ENCODE measurements at places on chromosomes 1 and 21.
A peak's percentile ranks its signal among the peaks of the same experiment; 100 is the strongest.

DNA sequence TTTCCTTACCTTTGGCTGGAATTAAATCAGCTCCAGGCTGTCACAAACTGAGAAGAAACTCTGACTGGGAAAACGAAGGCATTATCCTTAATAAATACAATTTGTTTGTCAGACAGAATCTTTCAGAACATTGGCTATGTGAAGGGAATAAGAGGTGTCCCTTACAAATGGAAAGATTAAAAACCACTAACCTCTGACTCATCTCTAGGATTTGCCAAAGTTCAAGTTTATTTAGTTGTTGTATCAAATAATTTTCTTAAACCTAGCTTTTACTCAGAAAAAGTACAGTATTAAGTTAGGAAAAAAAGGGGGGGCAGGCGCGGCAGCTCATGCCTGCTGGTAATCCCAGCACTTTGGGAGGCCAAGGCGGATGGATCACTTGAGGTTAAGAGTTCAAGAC lies 15.7 kb downstream of the SERTAD4 start:
- H3K27me3 ChIP-seq: no peaks in the 10 kb centered on the region
- no peaks in the 10 kb centered on the region for H3K36me3 ChIP-seq
- H3K4me1 ChIP-seq: no peaks in the 10 kb centered on the region
- no peak overlapping the region for H3K27ac ChIP-seq
- no peak overlapping the region for H3K4me3 ChIP-seq

DNA sequence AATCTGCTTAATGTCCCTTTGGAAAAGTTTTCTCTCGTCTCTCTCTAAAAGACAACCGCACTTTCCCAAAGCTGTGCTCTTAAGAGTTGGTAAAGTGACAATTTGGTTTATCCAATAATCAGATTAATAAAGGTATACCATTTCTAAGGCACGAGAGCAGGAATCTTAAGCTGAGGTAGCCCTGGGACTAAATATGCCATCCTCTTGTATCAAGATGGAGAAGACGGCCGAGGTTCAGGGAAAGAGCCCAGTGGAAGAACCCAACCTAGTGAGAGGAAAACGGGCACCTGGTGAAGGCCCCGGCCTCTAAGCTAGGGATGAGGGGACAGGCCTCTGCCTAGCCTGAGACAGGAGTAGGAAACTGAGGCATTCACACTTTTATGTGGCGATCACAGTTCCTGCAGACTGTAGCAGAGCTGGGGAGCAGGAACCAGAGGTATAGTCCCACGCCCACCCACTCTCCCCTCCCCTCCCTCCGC lies 334 bp upstream of the SARS1 start:
- H3K27ac ChIP-seq: peak overlapping the region; percentile 14
- no peaks in the 10 kb centered on the region for H3K36me3 ChIP-seq
- DNase-seq: no peak
- peaks cover 6% of the 10 kb centered on the region for H3K4me1 ChIP-seq
- no peaks in the 10 kb centered on the region for H3K27me3 ChIP-seq

DNA sequence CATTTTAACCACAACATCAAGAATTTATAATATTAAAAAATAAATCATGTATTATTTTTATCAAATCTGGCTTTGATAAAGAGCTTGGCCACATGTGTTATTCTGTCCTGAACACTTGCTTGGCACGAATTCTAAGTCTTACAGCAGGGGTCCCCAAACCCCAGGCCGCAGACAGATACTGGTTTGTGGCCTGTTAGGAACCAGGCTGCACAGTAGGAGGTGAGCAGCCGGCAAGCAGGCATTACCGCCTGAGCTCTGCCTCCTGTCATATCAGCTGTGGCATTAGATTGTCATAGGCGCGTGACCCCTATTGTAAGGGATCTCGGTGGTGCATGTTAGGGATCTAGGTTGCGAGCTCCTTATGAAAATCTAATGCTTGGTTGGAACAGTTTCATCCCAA lies 127.6 kb upstream of the IVNS1ABP start:
- peaks cover 9% of the 10 kb centered on the region for H3K4me1 ChIP-seq
- no peaks in the 10 kb centered on the region for H3K27me3 ChIP-seq
- H3K36me3 ChIP-seq: no peaks in the 10 kb centered on the region
- no peak overlapping the region for H3K4me3 ChIP-seq
- DNase-seq: no peak

GRCh38 chr1:90045853-90046563 lies 51.1 kb downstream of the ZNF326 start:
- no peaks in the 10 kb centered on the region for H3K4me1 ChIP-seq
- no peak overlapping the region for H3K27ac ChIP-seq
- no peak overlapping the region for H3K4me3 ChIP-seq

DNA sequence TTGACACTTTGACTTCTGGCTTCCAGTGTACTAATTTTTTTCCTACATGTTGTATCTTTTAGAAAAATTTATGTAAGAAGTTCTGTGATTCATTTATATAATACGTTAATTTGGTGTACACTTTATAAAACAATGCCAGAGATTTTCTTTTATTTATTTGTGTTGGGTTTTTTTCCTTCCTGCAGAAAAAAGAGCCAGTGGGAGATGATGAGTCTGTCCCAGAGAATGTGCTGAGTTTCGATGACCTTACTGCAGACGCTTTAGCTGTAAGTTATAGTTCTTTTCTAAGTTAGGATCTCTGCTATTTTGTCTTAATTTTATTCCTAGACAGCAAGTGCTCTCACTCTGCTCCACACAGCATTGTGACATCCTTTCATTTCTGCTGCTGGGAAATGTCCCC lies 14.4 kb downstream of the SARS1 start:
- no peak overlapping the region for H3K27ac ChIP-seq
- no peaks in the 10 kb centered on the region for H3K27me3 ChIP-seq
- H3K4me1 ChIP-seq: no peaks in the 10 kb centered on the region
- no peak overlapping the region for H3K4me3 ChIP-seq
- no peak for DNase-seq
- H3K36me3 ChIP-seq: peaks cover 48% of the 10 kb centered on the region

DNA sequence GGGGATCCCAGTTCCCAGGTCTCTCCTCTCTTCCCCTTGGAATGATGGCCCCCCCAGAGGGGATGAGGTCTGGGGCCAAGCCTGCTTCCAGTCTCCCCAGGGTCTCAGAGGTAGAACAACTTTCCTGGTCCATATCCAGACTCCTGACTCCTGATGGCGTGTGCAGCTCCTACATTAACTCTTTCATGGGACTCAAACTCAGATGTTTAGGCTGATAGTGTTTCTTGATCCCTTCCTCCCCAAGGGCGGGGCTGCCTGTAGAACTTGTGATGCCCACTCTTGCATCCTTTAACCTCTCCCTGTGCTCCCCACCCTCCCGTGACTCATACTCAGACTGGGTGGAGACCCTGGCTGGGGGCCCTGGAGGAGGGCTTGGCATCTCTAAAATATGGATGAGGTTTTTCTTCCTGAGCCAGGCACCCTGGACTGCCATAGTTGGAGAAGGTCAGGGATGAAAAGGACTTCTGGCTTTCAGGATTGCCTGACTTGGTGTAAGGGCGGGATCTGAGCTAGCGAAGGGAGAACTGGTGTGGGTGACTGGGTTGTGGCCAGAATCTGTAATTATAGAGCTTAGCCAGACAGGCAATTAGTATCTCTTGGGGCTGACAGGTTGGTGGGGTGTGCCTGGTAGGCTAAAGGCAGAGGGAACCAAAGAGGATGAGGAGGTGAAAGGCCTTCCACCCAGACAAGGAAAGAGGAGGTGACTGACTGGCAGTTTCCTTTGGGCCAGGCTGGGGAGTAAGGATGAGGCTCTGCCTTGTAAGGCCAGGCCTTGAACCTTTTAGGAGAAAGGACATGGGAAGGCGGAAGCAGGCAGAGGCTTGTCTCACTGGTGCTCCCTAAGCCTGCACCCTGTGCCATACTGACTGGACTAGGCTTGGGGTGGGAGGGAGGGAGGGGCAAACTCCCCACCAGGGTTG lies 1.5 kb downstream of the ATP8B2 start:
- H3K4me1 ChIP-seq: peaks cover 29% of the 10 kb centered on the region
- H3K27me3 ChIP-seq: no peaks in the 10 kb centered on the region
- H3K4me3 ChIP-seq: no peak overlapping the region
- H3K36me3 ChIP-seq: peaks cover 8% of the 10 kb centered on the region
- no peak for DNase-seq
- peak overlapping the region; percentile 89 for H3K27ac ChIP-seq

DNA sequence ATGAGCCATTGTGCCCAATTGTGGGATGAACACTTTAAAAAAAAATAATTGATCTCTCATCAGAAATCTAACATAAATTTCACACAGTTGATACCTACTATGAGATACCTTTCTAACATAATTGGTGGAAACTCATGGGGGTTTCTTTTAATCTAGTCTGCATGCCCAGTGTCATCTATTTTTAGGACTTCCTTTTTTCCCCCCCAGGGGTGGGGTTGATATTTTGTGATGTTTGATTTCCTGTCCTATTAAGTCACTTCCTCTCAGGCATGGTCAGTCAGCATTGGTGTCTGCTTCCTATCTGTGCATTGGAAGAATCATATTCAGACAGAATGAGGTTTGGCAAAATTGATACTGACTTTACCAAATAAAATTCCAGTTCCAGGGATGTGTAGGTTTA lies 21.5 kb downstream of the NFYC start:
- H3K27ac ChIP-seq: peak overlapping the region; percentile 68
- no peaks in the 10 kb centered on the region for H3K27me3 ChIP-seq
- H3K4me3 ChIP-seq: no peak overlapping the region
- peak; percentile 50 for DNase-seq

DNA sequence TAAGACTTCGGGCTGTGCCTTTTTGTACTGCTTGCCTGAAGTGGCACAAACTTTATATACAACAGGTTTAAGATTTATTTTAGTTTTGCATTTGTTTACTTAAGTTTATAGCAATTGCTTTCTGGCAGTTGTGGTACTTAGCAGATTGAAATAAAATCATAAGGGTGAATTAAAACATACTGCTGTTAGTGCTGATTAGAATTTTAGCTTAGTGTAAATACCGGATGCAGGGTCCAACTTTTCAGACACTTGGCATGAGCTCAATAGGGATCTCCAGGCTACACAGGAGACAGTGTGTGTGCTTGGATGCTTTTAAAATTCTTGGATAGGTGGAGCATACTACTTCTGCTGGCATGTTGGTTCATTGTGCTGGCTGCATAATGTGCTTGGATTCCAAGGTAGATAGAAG lies 159.6 kb downstream of the NFIA start:
- H3K27me3 ChIP-seq: no peaks in the 10 kb centered on the region
- peaks cover 18% of the 10 kb centered on the region for H3K4me1 ChIP-seq
- no peak overlapping the region for H3K4me3 ChIP-seq
- DNase-seq: peak; percentile 60
- no peaks in the 10 kb centered on the region for H3K36me3 ChIP-seq

DNA sequence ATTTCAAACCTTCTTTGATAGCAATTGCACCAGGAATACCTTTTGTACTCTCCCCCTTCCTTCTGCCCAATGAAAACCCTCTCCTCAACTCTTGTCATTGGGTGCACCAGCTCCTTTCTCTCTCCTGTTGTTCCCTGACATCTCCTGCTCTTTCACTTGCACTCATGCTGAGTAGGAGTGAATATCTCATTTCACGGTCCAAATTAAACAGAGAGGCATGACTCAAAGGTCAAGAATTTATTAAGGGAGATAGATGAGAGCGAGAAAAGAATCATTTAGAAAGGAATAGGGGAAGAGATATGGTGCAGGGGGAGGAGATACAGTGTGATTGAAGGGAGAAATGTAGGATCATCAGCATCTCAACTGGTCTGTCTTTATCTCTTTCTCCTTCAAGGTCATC lies 22.1 kb downstream of the AIM2 start:
- H3K27ac ChIP-seq: no peak overlapping the region
- no peak for DNase-seq
- no peaks in the 10 kb centered on the region for H3K27me3 ChIP-seq
- H3K36me3 ChIP-seq: peaks cover 31% of the 10 kb centered on the region

DNA sequence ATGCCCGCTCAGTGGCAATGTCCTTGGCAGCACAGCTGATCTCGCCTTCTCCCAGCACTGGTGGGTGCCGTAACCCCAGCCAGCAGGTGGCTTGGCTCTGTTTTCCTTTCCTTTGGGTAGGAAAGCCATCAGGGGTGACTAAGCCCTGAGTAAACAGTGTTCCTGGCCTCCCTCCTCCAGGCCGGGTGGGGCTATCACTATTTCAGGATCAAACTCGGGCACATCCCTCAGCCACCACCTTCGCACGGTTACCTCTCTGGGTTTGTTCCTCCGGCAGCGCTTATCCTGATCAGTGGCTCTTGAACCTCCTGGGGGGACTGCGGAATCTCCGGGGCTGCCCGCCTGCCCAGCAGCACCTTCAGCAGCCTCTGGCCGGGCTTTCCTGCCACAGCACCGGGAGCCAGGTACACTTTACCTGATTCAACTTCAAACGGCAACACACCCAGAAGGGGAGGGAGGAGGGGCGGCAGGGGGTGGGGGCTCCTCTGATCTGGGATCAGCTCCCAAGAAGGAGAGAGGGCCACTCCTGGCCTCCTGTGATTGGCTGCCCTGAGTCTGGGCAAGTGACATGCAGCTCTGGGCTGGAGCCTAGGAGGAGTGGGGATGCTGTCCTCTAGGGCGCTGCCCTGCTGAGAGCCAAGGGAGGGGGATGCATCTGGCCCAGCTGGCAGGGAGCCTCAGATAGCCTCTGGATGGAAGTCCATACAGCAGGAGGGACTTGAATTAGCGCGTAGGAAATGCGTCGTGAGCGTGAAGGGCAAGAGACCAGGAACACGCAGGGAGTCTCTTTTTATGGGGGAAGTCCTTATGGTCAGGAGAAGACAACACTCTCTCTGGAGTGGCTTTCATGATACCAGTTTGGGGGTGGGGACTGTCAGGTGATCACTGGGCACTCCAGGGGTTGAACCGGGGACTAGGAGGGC lies at the start of gene ASCL5:
TSS of gene ASCL5 (minus strand) at position 353 of the 923 bp plus-strand sequence. CDS start 11,812 bp downstream, outside the sequence.
- H3K27me3 ChIP-seq: no peaks in the 10 kb centered on the region
- no peaks in the 10 kb centered on the region for H3K36me3 ChIP-seq
- no peaks in the 10 kb centered on the region for H3K4me1 ChIP-seq
- H3K4me3 ChIP-seq: no peak within 1 kb of the TSS

GRCh38 chr1:55695552-55695951 lies 480.4 kb upstream of the USP24 start:
- no peak overlapping the region for H3K27ac ChIP-seq
- no peak for DNase-seq

GRCh38 chr1:92076363-92076762 lies 1.2 kb upstream of the SETSIP start:
- H3K27me3 ChIP-seq: no peaks in the 10 kb centered on the region
- H3K4me3 ChIP-seq: no peak overlapping the region
- no peaks in the 10 kb centered on the region for H3K36me3 ChIP-seq
- H3K27ac ChIP-seq: no peak overlapping the region

- H3K27me3 ChIP-seq: no peaks in the 10 kb centered on the region
- H3K4me1 ChIP-seq: peaks cover 15% of the 10 kb centered on the region
- no peak overlapping the region for H3K4me3 ChIP-seq
- no peak overlapping the region for H3K27ac ChIP-seq
- DNase-seq: peak; percentile 85
- H3K36me3 ChIP-seq: no peaks in the 10 kb centered on the region
These were observed 33.3 kb upstream of the FAM89A start for GRCh38 chr1:231073331-231073730.

GRCh38 chr1:223496883-223497282 lies 103.7 kb downstream of the CCDC185 start:
- H3K4me3 ChIP-seq: no peak overlapping the region
- H3K36me3 ChIP-seq: no peaks in the 10 kb centered on the region
- peaks cover 4% of the 10 kb centered on the region for H3K4me1 ChIP-seq
- no peaks in the 10 kb centered on the region for H3K27me3 ChIP-seq
- DNase-seq: no peak

- peaks cover 8% of the 10 kb centered on the region for H3K4me1 ChIP-seq
- H3K4me3 ChIP-seq: no peak overlapping the region
- H3K36me3 ChIP-seq: no peaks in the 10 kb centered on the region
- DNase-seq: no peak
These were observed 30.7 kb downstream of the EVI5 start for GRCh38 chr1:92754000-92754718.

All from lung (tissue), 17 donors.